GM23338 (cell line): ENCODE measurements at places on chromosomes 2 and 18. TPM values are rescaled to one million over a fixed set of nuclear protein-coding genes. Genes with fewer than 3 reads are reported as not detected.

SERPINB12 gene
- not detected in 2 replicates for polyA plus RNA-seq

MAP3K19 gene
- not detected in 2 replicates for polyA plus RNA-seq

NFATC1 gene
- 2.7 and 3.9 TPM in 2 replicates for polyA plus RNA-seq

- DNase-seq, result no peak
Observed at GRCh38 chr2:224747765-224748164, 31.6 kb upstream of the CCDC195 start.

ERMN gene
- 0.17 and 0.44 TPM in 2 replicates for polyA plus RNA-seq
